ENCODE measurements at places on chromosomes 5 and 9.

GRCh38 chr5:59182760-59183159 is 599.9 kb downstream of the RAB3C start:
- DNase-seq: no peak

DNA sequence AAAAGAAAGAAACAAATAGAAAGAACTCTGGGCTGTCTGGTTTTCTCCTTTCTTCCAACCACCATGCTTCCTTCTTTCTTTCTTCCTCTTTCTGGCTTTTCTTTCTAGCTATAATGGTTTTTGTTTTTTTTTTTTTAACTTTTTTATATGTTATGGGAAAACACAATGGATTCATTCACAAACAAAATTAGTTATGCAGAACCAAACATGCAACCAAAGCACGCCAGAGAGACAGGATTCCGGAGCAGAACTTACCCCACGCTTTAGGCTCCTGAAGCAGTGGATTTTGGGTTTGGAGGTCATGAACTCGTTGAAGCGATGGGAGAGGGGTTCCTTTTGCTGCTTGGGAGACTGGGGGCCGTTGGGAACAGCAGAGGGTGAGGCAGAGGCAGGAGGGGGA is 88.3 kb downstream of the USP20 start:
- no peak for DNase-seq

DNA sequence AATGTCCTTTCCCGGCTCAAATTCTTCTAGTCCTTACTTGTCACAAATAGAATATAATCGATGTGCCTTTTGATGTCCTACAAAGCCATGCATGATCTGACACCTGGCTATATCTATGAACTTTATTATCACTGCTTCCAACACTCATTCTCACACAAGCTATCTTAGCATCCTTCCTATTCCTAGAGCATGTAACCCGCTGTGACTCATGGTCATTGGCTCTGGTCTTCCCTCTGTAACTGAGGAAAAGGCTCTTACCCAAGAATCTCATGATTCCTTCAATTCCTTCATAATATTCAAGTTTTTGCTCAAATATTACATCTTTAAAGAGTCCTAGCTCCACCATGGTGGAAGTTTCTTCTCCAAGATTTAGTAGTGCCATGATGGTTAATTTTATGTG is 480.0 kb upstream of the PAPPA start:
- no peak for DNase-seq

- no peak for DNase-seq
Measured at GRCh38 chr5:95892784-95893354, 68.8 kb downstream of the ELL2 start.

DNA sequence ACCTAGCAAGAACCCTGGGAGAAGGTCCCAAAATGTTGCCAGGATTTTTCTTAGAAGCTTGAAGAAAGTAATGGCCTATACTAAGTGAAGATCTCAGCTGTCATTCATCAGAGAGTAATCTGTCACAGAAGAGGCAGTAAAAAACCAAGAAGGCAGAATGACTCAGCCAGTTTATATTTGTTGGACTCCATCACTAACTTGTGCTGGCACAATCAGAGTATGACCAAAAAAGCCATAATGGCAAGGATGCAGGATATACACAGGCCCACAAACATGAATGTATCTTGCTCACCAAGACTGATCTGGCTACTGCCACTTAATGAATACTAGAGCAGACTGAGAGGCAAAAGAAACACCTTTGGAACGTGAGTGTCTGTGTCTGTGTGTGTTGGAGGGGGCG is 104.0 kb upstream of the POU5F2 start:
- no peak for DNase-seq

DNA sequence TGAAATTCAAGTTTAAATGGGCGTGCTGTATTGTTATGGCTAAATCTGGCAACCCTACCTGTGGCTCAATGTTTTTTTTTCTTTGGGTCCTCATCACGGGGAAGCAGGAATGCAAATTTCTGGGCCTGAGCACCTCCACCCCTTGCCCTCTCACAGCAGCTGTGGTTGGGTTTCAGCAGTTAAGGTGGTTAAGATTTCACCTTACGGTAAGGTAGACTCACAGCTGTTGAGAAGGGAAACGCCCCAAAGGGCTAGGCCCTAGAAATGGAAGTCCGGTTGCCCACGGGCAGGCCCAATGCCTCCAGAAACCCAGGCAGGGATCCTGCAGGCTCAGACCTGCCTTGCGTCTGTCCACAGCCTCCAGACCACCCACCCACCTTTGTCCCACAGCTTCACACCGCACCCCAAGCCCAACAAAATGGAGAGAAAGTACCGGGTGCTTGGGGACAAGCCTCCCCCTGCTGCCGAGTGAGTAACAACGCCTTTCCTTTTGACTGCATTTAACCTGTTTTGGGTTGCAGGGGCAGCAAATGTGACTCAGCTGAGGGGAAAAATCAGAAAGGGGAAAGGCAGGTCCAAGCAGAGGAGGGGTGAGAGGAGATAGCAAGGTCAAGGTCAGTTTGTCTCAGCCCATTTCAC is 48.1 kb upstream of the TDRD7 start:
- no peak for DNase-seq

- no peak for DNase-seq
Measured at GRCh38 chr9:79779901-79780300, 208.1 kb downstream of the TLE4 start.

DNA sequence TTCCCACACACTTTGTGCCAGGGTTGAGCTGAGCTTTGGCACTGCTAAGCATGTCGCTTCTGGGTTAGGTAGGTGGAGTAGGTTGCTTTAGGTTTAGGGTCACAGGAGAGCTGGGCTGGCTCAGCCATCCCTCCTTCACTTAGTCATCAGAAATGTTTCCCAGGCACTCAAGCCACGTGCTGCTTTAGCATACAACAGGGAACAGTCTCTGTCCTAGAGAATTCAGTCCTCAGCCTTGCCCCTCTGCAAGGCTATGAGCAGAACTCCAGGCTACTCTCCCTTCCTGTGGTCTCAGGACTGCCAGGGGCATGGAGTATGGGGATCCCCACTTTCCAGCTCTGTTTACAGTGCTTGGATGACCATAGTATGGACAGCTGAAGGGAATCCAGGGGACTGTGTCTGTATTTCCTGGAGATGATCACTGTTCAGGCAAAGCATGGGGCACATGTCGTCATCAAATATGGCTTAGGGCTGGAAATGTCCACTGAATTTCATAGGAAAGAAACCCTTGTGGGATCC is 7.5 kb upstream of the ANKRD33B start:
- no peak for DNase-seq

DNA sequence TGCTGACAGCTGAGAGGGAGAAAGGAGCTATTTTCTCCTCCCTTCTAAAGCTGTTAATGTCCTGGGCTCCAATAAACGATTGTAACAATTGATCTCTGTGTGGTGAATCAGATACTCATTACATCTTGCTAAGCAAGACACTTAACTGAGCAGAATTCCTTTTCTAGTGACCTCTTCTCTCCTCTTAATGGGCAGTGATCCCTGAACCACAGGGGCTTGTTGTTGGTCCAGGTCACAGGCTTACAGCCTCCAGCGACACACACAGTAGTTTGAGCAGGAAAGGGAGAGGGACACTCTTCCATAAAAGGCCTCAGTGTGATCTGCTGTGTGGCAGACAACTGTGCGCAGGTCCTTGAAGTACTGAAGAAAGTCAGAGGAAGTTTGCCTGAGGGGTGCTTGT is 58.5 kb upstream of the MYO10 start:
- DNase-seq: no peak

- no peak for DNase-seq
Measured at GRCh38 chr5:115147052-115147451, 22.7 kb downstream of the TRIM36 start.

DNA sequence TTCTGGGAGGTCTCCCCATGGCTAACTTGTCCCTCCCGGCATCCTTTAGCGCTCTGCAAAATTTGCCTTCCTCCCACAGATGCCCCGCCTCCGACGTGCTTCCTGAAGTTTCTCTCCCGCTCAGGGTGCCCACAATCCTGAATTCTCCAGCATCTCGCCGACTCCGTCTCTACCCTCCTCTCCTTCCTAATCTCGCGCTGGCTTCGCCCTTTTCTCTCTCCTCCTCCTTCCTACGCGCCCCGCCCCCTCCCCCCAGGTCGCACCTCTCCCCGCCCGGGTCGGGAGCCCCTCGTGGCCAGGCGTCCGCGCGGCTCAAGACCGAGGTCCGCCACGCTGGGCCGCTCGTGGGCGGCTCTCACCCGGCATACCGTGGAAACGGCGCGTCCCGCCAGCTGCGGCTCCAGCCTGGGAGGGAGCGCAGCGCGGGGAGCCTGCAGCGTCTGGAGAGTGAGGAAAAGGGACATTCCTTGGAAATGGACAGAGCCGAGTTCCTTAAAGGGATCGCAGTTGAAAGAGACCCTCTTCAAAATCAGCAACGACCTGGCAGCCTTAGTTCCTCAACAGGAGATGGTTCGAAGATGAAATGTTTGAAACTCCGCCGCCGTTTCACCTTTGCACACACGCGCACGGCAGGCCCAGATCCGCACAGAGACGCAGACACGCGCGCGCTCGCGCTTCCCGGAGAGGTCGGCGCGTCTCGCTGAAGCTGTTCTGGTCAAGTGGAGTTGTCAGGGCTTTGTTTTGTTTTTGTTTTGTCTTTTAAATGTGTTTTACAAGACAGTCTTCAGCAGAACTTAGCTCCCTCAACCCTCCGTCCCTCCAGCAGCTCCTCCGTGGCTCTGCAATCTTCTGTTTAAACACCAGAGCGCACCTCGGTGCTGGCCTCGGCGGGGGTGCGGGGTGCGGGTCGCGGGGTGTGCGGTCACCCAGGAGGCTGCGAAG is 5.0 kb upstream of the IRX2 start:
- DNase-seq: no peak

- DNase-seq: no peak
Measured at GRCh38 chr5:143135832-143136551, 267.5 kb downstream of the NR3C1 start.

- no peak for DNase-seq
Measured at GRCh38 chr5:40045429-40045828, 620.6 kb upstream of the DAB2 start.

DNA sequence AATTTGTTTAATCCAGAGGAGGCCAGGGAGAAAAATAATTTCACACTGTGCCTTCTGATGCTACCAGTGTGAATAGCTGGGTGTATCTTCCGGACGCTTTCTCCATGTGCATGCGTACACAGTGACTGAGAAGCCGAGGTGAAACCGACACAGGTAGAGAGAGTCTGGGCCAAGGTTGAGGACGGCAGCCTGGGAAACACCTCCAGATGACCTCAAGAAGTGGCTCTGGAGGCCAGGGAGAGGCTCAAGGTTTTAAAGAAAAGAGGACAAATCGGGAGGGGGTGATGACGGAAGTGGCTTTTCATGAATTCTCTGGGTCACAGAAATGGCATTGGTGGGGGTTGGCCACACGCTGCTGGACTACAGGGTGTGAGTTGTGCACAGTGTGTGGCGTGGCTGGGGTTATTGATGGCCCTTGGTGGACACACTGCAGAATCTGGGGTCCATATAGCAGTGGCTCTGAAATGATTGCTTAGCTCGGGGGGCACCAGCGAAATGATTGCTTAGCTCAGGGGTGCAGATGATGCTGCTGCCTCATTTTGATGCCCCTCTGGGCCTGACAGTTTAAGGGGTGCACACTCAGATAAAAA is 34.1 kb upstream of the LRRC14B start:
- DNase-seq: no peak

GRCh38 chr5:100841358-100842076 is 61.6 kb downstream of the ST8SIA4 start:
- no peak for DNase-seq

GRCh38 chr9:105142406-105143135 is 101.9 kb upstream of the SLC44A1 start:
- DNase-seq: no peak

- no peak for DNase-seq
Measured at GRCh38 chr9:21591221-21592062, 109.3 kb upstream of the IFNE start.

DNA sequence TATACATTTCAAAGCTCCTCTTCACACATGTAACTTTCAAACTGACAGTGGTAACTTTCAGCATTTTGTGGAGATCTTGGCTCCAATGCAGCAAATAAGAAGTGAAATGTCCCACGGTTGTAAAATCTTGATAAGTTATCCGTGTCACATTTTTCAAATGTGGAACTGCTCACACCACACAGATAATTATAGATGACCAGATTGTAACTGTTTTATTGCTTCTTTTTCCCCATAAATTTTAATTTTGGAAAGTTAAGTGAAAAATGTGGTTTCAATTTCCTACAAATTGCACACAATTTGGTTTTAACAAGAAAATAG is 347.1 kb downstream of the EBF1 start:
- no peak for DNase-seq

DNA sequence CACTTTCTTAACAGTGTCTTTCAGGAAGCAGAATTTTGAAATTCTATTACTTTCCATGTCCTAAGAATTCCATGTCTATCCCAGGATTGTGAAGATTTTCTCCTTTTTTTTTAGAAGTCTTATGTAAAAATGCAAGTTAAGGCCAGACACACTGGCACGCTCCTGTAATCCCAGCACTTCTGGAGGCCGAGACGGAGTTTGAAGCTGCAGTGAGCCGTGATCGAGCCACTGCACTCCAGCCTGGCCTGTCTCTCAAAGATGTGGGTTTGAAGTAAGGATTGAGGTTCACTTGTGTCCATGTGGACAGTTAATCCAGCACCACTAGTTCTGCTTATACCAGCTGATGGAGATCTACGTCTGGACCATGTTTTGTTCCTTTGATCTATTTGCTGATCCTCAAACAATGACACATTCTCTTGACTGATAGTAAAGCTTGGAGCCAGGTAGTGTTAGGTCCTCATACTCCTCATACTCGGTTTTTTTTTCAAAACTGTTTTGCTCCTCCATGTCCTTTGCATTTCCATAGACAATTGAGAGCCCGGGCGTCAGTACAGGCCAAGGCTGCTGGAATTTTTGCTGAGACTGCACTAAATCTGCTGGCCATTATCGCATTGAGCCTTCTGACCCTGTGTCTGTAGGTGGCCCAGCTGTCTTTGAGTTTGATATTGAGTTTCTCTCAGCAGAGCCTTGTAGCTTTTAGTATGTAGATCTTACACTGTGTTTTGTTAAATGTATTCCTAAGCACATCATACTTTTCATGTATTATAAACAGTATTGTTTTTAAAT is 53.4 kb upstream of the CACNA1B start:
- no peak for DNase-seq

DNA sequence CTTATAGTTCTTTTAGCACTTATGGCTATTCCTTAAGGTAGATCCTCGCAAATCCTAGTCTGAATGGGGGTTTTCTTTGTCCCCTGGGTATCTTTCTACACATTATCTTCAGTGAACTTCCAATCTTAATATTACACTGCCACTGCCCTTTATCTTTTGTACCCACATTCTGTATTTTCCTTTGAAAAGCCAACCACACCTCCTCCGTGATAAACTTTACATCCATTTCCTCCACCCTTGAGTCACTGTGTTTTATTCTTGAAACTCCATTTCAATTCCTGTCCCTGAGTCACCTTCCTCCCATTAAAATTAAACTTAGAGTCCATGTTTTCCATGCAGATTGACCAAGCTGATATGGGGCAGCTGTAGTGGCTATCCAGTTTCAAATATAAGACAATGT is 43.2 kb upstream of the RICTOR start:
- DNase-seq: no peak

- no peak for DNase-seq
Measured at GRCh38 chr5:11415751-11416150, 488.5 kb downstream of the CTNND2 start.

GRCh38 chr5:85906460-85906859 is 711.3 kb upstream of the COX7C start:
- DNase-seq: no peak

GRCh38 chr5:179774442-179774841 is 19.3 kb upstream of the LTC4S start:
- DNase-seq: no peak

All from cortex of kidney (tissue), 1 donor.